ENCODE measurements at places on chromosomes 1 and 21. TPM values are rescaled to one million over a fixed set of nuclear protein-coding genes. Genes with fewer than 3 reads are reported as not detected.

The TTLL7 gene
- 2.1 TPM for total RNA-seq

The SLC1A7 gene
- not detected for total RNA-seq

The DISC1 gene
- 0.99 TPM for total RNA-seq

The FAM167B gene
- total RNA-seq, result not detected

The BARHL2 gene
- total RNA-seq, result not detected

The METTL13 gene
- total RNA-seq, result 16.7 TPM

The ALG14 gene
- 1.2 TPM for total RNA-seq

The CYP4Z1 gene
- total RNA-seq, result not detected

The PLPPR5 gene
- total RNA-seq, result not detected
